ENCODE measurements at places on chromosomes 6 and 20. TPM values are rescaled to one million over a fixed set of nuclear protein-coding genes. Genes with fewer than 3 reads are reported as not detected.

Gene GRM1
- total RNA-seq: 0.63 TPM

Gene PPP1R3G
- 0.24 TPM for total RNA-seq

Gene HNF4A
- total RNA-seq: not detected

Gene IRAK1BP1
- total RNA-seq: 12.8 TPM

Gene LPIN3
- total RNA-seq: 8.4 TPM

Gene GZF1
- 17.3 TPM for total RNA-seq

Gene MOCS1
- 28.1 TPM for total RNA-seq

DNA sequence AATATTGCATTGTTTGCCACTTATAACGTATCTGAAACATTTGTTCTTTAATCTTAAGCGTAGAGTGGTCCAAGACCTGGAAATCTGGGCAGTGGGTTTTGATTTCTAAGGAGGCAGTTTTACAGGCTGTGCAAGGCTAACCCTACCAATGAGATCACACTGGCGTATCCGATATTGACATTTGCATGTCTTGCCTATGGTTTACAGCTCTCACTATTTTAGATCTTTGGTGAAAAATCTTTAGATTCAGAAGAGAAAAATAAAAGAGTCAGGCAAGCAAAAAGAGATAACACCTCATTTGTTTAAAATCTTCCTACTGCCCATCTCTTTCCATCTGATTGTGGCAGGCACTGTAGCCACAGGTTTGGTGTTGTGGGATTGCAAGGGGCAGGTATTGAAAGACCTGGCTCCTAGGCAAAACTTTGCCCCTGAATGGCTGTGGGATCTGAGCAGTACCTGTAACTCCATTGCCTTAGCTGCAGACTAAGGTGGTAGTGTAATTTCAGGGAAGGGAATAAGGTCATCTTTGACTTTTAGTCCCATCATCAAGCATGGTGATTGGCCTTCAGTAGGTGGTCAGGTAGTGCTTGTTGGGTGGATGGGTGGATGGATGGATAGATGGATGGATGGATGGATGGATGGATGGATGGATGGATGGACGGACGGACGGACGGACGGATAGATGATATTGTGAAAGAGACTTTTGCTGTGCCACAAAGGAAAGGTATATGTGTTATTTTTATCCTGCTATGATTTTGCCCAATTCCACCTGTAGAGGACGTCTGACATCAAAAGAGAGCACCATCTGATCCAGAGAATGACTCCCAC, 1.9 kb downstream of the TNFAIP3 start:
- peaks cover 24% of the 10 kb centered on the region for H3K27me3 ChIP-seq
- no peak overlapping the region for H3K4me3 ChIP-seq
- DNase-seq: no peak

DNA sequence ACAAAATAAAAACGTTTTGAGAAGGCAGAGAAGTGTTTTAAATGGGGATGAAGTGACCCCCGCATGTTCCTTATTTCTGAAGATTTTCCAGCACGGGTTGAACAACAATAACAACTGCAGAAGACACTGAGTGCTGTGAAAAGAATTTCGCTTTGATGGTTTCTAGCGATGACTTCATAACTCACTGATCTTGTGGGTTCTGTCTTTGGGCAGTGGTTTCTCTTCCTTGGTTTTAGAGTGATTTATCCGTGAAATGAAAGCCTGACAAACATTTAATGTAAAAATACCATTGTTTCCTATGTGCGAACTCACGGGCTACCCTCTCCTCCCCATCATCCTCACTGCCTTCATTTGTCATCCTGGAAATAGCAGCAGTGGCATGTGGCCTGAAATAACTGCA, 793.9 kb downstream of the QKI start:
- H3K4me1 ChIP-seq: no peaks in the 10 kb centered on the region
- no peaks in the 10 kb centered on the region for H3K27me3 ChIP-seq
- H3K36me3 ChIP-seq: no peaks in the 10 kb centered on the region
- no peak for DNase-seq
- no peak overlapping the region for H3K4me3 ChIP-seq

GRCh38 chr6:50187351-50187921, 137.7 kb upstream of the DEFB112 start:
- no peaks in the 10 kb centered on the region for H3K27me3 ChIP-seq
- no peak overlapping the region for H3K27ac ChIP-seq
- no peak for DNase-seq
- no peaks in the 10 kb centered on the region for H3K4me1 ChIP-seq
- no peaks in the 10 kb centered on the region for H3K36me3 ChIP-seq

DNA sequence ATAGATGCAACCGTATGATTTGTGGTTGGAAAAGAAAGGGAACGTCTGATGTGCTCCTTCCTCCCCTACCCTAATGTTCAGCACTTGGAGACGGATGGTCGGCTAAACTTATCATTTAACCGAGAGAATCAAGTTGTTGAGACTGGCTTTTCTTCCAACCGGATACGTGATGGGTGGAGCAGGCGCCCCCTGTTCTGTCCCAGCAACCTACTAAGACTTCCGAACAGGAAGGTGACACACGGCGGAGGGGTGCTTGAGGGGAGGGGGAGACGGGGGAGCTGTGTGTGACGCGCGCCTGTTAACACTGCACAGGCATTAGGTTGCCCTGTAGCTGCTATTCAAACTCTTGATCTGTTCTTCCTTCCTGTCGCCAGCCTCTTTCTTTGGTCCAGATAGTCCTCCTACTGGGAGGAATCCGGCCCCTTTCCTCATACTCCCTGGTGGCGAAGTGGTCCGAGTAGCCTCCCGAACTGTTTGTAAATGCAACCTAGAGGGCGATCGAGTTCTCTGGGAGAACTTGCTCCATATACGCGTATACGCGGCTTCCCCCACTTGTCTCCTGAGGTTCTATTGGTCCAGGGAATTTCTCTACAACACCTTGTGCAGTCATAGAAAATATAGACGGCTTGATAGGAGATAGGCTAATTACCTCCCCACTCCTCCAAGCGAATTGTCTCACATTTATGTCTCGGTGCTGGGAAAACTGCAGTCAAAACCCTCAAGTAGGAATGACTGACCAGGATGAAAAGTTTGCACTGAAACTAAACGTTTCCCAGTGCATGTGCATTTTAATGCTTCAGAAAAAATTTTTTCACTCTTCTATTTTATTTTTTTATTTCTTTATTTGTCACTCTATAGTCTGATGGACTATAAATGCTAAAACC, 126.0 kb upstream of the SLC2A12 start:
- H3K4me1 ChIP-seq: peaks cover 43% of the 10 kb centered on the region
- peak overlapping the region; percentile 46 for H3K4me3 ChIP-seq
- peak; percentile 98 for DNase-seq
- no peaks in the 10 kb centered on the region for H3K36me3 ChIP-seq
- peaks cover 19% of the 10 kb centered on the region for H3K27me3 ChIP-seq

- H3K4me1 ChIP-seq: peaks cover 16% of the 10 kb centered on the region
- H3K27me3 ChIP-seq: peaks cover 23% of the 10 kb centered on the region
- no peak overlapping the region for H3K4me3 ChIP-seq
- no peak for DNase-seq
- no peak overlapping the region for H3K27ac ChIP-seq
Observed at GRCh38 chr20:17529586-17529985, 1.6 kb downstream of the BFSP1 start.

DNA sequence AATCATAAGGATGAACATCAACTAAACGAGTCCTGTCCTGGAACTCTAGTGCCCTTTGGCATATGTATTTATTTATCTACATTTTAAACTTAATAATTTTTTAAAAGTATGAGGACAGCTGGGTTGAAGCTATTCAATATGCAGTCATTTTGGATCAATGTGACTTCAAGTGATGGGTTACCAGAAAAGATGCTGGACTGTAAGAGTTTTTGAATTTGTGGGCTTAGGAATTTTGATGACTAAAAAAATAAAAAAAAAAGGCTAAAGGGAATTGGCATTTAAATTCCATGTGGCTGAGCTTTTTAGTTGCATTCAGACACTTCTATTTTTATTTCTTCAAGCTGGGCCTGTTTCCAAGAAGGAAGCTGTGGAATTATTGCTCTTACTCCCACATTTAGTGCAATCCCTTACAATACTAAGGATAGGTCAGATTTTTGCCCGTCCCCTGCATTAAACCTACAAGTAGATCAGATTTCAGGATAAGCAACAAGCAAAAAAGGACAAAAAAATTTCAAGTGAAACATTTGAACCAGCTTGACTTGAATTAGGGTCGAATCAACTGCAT, 704.2 kb upstream of the CITED2 start:
- no peak overlapping the region for H3K4me3 ChIP-seq
- no peaks in the 10 kb centered on the region for H3K36me3 ChIP-seq
- peak; percentile 5 for DNase-seq
- H3K27ac ChIP-seq: no peak overlapping the region

DNA sequence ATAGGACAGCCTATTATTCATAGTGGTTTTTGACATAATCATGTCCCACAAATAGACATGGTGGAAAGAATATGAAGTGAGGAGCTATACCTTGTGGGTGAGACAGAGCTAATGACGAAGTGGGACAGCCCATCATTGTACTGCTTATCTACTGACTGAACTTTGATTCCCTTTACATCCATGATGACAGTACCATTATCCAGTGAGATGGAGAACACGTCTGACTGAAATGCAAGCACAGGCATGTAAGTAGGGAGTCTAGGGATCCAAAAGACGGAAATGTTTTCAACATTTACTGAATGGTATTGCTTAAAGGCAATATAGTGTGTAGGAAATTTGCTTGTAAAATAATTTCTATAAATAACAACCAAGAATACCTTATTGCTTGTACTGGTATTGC, 43.5 kb downstream of the FAM229B start:
- H3K27me3 ChIP-seq: no peaks in the 10 kb centered on the region
- no peak overlapping the region for H3K4me3 ChIP-seq
- H3K27ac ChIP-seq: no peak overlapping the region
- no peak for DNase-seq
- H3K36me3 ChIP-seq: no peaks in the 10 kb centered on the region
